ENCODE measurements at places on chromosomes 5 and 9. TPM values are rescaled to one million over a fixed set of nuclear protein-coding genes. Genes with fewer than 3 reads are reported as not detected.

The PPP1R26 gene
- 6.7 TPM for total RNA-seq

The SLCO6A1 gene
- not detected for total RNA-seq

The FRRS1L gene
- total RNA-seq: 0.50 TPM

The PCDHGA3 gene
- total RNA-seq: 2.6 TPM

The IFNK gene
- not detected for total RNA-seq
